ENCODE measurements at places on chromosomes 1 and 21. TPM values are rescaled to one million over a fixed set of nuclear protein-coding genes. Genes with fewer than 3 reads are reported as not detected.

Gene EDN2
- not detected for total RNA-seq

Gene UTS2
- total RNA-seq: not detected

Gene GPX7
- 13.3 TPM for total RNA-seq

Gene TFAP2E
- total RNA-seq: 0.33 TPM

Gene AVPR1B
- total RNA-seq: not detected

Gene DCLRE1B
- 1.7 TPM for total RNA-seq

Gene PLA2G4A
- 20.1 TPM for total RNA-seq
